ENCODE measurements at places on chromosomes 7 and 10.

DNA sequence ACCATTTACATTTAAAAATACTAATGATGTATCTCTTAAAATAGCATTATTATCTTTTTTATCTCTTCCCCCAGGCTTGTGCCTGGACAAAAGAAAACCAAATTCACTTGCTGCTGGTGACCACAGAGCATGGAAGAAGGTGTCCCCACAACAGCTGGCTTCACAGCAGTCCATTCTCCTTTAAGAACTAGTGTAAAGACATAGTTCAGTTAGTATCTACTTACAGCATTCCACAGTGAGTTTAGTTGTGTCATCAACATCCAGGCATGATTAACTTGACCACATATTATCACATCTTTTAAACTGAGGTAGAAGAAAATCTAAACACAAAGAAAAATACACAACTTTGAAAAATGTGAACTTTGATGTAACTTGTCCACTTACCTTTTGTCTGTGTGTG lies 55.0 kb downstream of the LRRC17 start:
- DNase-seq = no peak

GRCh38 chr7:99677013-99677647 lies 2.7 kb downstream of the CYP3A5 start:
- no peak for DNase-seq

- DNase-seq = no peak
These were observed 127.8 kb downstream of the HDAC9 start for GRCh38 chr7:18623389-18623788.

GRCh38 chr7:2028733-2029132 lies 204.0 kb downstream of the MAD1L1 start:
- DNase-seq = no peak

GRCh38 chr10:97532935-97533671 lies 34.4 kb downstream of the UBTD1 start:
- DNase-seq = no peak

- no peak for DNase-seq
These were observed 118.7 kb downstream of the MAD1L1 start for GRCh38 chr7:2114052-2114451.

- no peak for DNase-seq
These were observed 11.7 kb upstream of the TMEM106B start for GRCh38 chr7:12199363-12199762.

DNA sequence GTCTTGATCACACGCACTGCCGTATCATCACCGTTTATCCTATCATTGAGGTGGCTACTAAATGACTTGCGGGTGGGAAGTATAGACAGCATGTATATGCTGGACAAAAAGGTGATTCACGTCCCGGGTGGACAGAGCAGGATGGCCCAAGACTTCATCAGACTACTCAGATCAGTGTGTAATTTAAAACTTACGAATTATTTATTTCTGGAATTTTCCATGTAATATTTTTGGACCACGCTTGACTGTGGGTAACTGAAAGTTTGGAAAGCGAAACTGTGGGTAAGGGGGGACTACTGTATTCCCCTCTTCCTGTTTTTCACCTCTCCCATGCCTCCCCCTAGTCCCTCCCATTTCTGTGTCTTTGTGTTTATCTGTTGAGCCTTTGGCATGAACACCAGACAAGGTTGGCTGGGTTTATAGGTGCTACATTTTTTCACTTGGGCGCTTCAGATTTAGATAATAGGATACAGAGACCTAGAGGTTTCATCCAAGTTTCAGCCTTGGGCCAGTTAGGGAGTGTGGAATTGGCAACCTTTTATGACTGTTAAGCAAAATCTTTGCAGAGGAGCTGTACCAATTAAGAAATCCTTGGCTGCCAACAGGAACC lies 55.8 kb downstream of the RBM20 start:
- DNase-seq = no peak

DNA sequence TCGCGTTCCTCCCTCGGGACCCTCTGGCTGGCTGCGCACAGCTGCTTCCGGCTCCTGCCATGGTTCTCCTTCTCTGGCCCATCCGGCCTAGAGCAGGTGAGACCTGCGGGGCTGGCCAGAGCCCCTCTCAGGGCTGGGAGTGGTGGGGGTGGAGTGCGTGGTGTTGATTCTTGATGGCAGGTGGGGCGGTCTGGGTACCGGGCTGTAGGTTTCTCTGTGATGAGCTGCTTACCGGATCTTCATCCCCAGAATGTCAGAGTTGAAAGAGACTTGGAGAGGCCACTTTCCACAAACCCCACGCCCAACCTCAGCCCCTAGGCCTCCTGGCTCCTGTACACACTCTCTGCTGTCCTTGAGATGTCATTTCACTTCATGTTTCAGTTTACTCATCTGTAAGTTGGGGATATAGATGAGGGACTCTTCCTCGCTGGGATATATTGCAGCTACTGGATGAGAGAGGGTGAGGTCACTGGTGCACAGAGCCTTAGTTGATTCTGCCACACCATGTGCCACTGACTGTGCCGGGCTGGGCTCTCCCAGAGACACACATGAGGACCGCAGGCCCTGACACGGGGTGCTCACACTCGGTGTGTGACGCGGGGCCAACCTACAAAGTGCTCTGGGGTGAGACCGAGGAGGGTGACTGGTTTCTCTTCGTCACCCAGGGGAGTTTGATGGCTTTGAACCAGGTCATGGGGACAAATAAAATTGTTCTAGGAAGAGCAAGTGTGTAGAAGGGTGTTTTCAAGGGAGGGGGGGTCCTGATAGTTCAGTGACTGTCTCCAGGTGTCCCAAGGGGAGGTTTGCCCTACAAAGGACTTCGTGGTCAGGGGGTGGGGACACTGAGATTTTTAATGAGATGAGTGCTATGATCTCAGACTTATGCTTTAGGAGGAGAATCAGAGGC lies 29.5 kb downstream of the ZNF775 start:
- no peak for DNase-seq

- no peak for DNase-seq
These were observed 95.2 kb upstream of the ODAD2 start for GRCh38 chr10:28094121-28094520.

GRCh38 chr10:48614481-48615390 lies 9.9 kb upstream of the ARHGAP22 start:
- DNase-seq = no peak

GRCh38 chr10:99788598-99789256 lies 6.3 kb downstream of the ABCC2 start:
- DNase-seq = no peak

- DNase-seq = no peak
These were observed 254.8 kb upstream of the C7orf33 start for GRCh38 chr7:148335790-148336189.

GRCh38 chr7:107090457-107090856 lies 46.0 kb downstream of the PRKAR2B start:
- DNase-seq = no peak

GRCh38 chr10:12985347-12985746 lies 16.2 kb downstream of the CCDC3 start:
- DNase-seq = no peak

DNA sequence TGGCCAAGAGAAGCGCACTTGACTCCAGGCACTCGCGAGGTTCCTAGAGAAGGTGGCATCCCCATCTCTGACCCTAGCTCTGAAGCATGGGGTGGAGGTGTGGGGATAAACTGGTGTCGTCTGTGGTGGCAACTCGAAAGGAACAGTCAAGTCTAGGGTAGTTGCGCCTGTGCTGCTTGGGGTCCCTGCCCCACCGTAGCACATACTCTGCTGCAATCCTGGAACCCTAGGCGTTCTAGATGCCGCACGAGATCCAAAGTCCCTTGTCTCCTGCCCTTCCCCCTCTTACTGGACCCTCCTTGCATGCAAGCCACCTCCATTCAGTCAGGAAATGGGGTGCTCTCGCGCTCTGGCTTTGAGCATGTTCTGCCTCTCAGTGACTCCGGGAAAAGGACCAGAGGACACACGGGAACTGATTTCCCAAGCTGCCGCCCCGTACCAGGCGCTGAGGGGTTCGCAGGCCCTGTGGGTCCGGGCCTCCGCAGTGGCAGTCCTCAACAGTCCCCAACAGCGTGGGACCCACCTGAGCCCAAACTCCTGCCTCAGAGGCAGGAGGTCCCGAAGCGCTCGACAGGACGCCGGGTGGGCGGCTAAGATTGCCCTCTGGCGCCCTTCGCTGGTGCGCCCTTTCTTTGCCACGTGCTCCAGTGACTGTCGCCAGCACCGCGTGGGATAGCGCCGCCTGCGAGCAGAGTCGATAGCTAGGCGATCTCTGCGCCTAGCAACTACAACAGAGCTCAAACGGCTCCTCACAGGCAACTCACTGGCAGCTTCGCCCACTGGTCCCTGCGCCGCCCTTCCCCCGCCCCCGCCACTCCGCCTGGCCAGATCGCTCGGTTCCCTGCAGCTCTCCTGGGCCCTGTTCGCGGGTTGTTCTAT lies 452.0 kb downstream of the REEP3 start:
- no peak for DNase-seq

DNA sequence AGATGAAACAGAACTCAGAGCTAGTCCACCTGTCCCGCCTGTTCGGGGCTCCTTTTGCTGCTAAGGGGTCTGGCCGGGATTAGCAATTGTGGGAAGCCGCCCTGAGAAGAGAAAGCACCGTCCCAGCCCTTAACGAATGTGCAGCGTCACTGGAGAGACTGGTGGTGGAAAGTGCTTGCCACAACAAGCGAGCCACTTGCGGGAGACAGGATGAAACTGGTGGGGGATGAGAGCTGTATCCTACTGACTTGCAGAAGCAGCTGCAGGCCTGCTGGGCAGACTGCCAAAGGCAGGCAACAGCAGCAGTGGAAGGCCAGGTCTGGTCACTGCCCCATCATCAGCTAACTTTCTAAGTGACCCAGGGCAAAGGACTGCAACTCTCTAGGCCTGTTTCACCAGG lies 95.4 kb downstream of the FAM53B start:
- peak; percentile 56 for DNase-seq

DNA sequence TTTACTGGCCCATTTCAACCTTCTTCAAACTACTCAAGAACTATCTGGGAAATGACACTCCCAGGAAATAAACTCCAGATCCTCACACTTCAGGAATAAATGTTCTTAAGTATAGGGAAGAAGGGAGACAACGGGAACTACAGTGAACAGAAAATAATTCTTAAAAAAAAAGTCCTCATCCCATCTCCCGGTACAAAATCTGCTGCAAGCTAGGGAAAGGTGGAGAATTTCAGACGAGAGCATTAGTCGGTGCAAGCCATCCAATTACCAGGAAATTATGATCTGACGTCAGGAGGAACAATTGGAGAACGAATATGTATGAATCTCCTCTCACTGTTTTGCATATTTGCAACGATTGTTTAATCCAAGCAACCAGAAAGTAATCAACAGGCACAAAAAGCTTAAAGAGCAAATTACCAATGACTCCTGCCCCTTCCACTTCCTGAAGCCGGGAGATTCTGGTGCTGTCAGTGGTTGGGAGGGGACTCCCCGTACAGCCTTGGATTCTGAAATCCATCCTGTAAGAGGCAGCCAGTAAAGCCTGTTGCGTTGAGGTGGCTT lies 15.1 kb upstream of the GATA3 start:
- no peak for DNase-seq

- no peak for DNase-seq
These were observed 49.1 kb downstream of the DOCK4 start for GRCh38 chr7:112157072-112157471.

DNA sequence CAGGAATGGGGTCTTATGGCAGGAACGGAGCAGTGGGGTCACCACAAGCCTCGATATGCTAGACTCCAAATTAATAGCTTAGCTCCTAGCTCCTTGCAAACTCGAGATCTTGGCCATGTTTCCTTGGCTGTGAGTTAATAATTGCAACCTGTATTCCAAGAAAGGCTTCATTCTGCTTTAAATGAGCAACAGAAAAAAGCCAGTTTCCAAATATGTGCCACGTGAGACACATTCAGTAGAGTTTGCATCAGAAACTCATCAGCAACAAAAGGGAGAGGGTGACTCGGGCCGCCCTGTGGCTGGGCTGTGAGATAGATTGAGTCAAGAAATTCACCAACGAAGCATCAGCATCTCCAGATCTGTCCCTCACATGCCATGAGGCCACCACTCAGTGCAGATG lies 112.0 kb downstream of the NPTX2 start:
- no peak for DNase-seq

- DNase-seq = no peak
These were observed 56.0 kb downstream of the SH3PXD2A start for GRCh38 chr10:103799341-103799740.

- no peak for DNase-seq
These were observed 48.7 kb downstream of the IKZF1 start for GRCh38 chr7:50353201-50353600.

DNA sequence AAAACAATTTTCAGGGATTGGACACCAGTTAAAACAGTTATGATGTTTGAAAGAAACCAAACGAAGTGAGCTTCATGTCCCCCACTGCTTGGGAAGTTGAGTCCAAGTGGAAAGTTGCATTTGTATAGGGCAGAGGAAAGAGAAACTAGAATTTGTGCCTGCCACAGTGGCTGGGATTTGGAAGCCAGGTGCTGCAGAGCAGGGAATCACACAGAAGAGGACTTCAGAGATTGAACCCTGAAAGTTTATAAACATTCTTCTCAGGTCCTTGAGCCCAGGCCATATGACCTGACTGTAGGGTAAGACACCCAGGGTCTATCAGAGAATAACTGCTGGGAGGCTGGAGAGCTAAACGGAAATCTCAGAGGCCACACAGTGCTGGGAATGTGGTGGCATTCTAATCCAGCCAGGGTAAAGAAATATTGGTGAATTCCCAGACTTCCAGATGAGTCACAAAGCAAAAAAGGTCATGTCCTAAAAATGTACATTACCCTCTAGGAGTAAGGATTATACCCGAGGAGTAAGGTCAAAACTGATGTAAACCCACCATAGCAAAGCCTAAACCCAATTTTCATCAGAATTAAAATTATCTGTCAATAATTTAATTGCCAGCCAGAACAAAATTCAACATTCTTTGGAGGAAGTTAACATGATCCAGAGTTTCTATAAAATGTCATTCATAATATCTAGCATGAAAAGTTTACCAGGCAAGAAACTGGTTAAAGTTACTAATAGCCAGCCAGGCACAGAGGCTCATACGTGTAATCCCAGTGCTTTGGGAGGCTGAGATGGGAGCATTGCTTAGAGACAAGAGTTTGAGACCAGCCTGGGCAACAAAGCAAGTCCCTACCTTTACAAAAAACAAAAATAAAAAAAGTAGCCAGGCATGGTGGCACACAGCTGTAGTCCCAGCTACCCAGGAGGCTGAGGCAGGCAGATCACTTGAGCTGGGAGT lies 31.2 kb downstream of the TOMM7 start:
- DNase-seq = no peak

DNA sequence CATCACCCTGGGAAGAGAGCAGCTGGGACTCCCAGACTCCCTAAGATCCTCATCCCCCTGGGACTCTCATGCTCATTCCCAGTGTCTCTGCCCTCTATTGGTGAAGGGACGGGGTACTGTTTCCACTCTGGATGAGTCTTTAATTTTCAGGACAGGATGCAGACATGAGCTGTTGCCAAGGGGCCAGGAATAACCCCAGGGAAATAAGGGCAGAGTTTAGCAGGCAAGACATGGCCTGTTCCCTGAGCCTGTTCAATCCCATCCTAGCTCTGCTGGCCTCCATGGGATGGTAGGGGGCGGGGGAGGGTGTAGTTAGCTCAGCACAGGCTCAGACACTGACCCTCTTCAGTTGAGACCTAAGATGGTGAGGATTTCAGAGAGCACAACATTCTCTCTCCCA lies 14.0 kb downstream of the C10orf105 start:
- no peak for DNase-seq

GRCh38 chr7:37916017-37916672 lies 472 bp downstream of the SFRP4 start:
- DNase-seq = no peak
